NCI-H146 (cell line): ENCODE measurements at places on chromosomes 1 and 21.

DNA sequence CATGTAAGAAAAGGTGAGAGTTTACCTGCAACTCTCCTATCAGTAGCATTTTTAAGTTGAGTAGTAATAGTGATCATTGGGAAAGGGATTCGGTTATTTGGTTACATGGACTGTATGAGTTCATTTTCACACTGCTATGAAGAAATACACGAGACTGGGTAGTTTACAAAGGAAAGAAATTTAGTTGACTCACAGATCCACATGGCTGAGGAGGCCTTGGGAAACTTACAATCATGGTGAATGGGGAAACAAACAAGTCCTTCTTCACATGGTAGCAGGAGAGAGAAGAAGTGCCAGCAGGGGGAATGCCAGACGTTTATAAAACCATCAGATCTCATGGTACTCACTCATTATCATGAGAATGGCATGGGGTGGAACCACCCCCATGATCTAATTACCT lies 59.3 kb upstream of the FBXO28 start:
- DNase-seq, result no peak

DNA sequence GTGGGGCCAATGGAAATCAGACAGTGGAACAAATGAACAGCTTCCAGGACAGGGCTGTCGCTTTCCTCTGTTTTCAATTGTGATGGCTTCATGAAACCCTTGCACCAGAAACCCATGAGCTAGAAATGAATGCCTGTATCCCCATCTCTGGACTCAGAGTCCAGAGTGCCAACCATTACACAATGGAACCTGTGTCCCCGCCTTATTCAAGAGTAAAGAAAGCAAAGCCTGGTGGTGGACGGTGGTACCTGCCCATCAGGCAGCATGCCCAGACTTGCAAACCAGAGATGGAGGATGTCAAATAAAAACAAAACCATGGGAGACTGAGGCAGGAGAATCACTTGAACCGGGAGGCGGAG lies 4.4 kb upstream of the CAPN2 start:
- DNase-seq, result peak; percentile 74

DNA sequence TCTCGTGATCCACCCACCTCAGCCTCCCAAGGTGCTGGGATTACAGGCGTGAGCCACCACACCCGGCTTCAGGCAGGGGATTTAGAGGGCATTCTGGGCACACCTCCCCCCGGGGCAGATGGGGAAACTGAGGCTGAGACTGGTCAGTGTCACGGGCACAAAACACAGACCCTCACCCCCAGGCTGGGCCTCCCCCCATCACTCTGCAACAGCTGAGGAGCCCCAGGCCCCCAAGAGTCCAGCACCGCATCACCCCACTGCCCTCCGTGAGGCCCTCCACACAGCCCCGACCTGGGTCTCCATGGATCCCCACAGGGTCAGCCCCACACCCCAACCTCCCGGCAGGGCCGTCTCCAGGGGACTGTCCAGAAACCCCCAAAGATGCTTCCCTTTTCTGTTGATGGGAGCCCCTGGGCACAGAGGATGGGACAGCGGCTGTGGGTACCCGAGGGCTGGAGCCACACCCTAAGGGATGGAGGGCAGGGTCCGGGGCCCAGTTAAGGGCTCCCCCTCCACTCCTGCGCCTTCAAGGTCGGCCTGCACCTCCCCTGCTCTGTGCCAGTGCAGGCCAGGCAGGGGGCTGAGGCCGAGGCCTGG lies 11.0 kb downstream of the TNFRSF14 start:
- no peak for DNase-seq

GRCh38 chr1:147556643-147557042 lies 15.3 kb downstream of the BCL9 start:
- no peak for DNase-seq

DNA sequence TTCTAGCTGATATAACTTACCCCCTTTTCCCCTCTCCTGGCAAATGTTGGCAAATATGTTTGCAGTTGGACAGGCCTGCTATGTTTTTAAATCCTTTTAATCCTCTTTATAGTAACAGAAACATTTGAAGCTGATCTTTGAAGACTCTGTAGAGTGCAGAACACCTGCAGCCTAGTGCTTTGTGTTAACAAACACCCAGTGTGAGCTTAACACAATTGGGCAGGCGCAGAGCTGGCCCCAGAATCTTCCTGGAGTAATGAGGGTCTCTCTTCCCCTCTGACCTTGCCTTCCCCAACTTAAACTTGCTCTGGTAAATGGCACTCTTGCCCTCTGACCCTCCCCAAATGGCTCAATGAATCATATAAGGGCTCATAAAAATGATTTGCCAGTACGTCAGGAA lies 247.9 kb upstream of the LYPLAL1 start:
- no peak for DNase-seq

DNA sequence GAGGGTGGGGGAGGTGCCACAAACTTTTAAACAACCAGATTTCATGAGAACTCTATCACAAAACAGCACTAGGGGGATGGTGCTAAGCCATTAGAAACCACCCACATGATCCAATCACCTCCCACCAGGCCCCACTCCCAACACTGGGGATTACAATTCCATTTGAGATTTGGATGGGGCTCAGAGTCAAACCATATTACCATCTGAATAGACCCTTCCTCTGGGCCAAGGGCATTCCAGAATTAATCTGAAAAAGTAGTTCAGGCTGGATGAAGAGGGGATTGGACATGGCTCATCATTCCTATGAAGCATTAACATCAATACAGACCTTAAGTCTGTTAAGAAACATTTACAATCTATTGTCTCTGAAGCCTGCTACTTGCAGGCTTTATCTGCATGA lies 149.9 kb upstream of the DNAH14 start:
- DNase-seq, result no peak

DNA sequence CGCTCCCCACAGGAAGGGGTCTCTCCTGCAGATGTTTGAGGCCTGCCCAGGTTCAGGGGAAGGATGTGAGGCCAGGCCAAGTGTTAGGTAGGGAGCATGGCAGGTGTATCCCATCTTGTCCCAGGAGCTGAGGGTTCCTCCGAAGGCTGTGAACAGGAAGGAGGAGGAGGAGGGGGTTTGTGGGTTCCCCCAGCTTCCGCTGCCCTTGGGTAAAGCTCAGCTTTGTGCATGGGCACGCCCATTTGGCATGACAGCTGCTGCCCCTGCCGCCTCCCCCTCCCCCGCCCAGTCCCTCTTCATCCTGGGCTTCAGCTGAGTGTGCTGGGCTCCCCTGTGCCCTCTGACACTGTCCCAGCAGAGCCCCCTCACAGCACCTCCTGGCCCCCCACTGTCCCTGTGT lies 25.5 kb downstream of the TNFRSF8 start:
- DNase-seq, result no peak

DNA sequence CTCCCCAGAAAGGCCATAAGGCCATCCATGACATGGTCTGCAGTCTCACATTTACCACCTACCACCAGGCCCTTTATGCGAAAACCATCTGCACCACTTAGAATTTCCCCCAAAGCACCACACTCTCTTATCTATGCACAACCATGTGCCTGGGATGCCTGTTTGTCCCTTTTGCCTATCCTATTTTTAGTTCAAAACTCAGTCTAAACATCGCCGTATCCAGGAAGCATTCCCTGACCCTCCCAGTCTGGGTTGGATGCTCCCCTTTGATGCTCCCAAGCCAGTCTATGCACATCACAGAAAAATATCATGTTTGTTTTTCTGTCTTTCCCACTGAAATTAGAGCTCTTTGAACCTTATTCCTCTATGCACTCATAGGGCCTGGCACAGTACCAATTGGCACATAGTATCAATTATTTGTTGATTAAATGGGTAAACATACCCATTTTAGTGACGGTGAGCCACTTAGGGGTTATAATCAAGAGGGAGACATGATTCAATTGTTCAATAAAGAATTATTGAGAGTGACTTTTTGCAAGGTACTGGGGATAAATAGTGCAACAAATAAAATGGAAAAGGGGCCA lies 6.7 kb downstream of the MPL start:
- DNase-seq, result no peak

DNA sequence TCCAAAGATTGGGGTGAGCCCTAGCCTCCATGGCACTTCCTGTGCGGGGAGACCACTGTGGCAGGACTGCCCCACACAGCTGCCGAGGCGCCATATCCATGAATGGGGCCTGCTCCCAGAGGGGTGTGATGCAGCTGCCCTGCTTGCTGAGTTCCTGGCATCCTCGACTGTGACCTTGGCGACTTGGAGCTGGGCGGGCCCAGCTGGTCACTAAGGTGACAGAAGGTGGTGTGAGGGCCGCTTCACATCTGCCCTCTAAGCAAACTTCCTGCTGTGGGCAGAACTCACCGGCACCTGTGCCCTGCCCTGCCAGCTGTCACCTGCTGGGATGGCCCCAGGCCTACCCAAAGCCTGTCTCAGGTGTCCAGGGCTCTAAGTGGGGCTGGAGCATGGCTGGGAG lies 9.0 kb downstream of the TMEM61 start:
- DNase-seq, result peak; percentile 98

DNA sequence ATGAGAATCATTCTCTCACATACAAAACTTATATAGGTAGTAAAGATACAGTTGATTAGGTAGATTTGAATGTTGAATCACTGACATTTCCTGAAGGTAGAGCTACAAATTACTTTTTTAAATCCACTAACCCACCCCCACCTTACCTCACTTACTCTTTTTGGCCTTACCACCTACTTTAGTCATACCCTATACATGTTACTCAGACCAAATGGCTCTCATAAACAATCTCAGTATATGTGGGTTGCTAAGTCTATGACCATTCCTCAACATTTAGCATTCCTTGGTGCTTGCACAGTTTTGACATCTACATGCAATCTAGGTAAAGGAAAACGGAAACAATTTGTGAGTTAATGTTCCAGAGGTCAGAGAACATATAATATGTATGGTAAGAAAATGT lies 26.3 kb downstream of the SYDE2 start:
- no peak for DNase-seq

GRCh38 chr1:239233626-239234025 lies 152.7 kb upstream of the CHRM3 start:
- no peak for DNase-seq

GRCh38 chr1:157966031-157966537 lies 27.4 kb upstream of the KIRREL1 start:
- DNase-seq, result no peak

GRCh38 chr1:40313329-40313957 lies 3.6 kb downstream of the COL9A2 start:
- DNase-seq, result no peak

DNA sequence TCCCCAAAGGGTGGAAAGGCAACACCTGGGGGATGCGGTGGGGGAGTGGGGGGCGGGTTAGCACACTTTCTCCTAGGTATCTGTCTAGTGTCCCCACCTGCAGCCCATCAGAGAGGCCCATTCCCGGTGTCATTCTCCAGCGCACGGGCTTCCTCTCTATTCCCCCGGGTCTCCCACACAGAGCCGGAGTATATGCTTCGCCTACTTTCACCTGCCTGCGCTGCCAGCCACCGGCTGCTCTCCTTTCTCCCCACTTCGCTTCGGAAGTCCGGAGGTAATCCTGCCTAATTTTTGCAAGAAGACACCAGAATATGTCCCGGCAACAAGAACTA lies 852 bp downstream of the RGS7 start:
- peak; percentile 50 for DNase-seq

- DNase-seq, result peak; percentile 96
These were observed at the start of the genes ANKRD34A and POLR3GL for GRCh38 chr1:145964328-145965118. Gene ANKRD34A (minus strand): TSS chr1:145964575. CDS start chr1:145961759, 2,816 bp downstream. Gene POLR3GL (plus strand): TSS chr1:145964690. CDS start chr1:145974866, 10,176 bp downstream.

GRCh38 chr1:23344987-23345472 lies 946 bp upstream of the HNRNPR start:
- DNase-seq, result peak; percentile 48

DNA sequence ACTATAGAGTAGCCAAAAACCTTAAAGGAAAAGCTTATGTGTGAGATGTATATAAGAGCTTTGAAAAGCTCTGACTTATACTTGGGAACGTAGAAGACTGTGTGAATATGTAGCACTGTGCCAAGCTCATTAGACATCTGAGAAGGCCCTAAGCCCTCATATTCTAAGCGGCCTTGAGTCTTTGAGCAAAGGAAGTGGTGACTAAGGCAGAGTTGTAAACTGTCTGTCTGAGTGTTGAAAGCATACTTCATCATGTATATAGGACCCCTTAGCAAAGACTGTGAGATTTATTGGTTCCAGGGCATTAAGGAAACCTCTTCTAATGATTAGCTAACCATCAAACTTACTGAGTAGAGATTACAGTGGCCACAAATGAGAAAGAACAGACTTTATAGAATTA lies 153.3 kb upstream of the LYPLAL1 start:
- no peak for DNase-seq

DNA sequence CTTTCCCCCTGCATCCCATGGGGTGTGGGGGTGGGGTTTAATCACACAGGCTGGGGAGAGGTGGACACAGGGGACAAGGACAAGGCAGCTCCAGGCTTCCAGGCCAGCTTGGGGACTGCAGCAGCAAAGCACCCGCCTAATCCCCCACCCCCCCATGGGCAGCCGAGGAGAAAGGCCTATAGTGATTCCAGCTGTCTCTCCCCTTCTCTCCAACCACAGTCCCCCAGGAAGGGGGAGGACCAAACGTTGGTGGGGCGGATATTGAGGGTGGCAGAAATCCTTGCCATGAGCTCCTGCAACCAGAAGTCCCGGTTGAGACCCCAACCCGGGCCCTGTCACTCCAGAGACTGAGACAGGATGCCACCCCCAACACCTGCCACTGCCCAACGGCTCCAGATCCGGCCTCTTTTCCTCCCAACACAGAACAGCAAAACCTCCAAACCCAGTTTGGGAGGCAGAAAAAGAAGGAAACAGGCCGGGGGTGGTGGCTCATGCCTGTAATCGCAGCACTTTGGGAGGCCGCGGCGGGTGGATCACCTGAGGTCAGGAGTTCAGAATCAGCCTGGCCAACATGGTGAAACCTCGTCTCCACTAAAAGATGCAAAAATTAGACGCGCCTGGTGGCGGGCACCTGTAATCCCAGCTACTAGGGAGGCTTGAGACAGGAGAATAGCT lies 1.7 kb downstream of the EPHA2 start:
- DNase-seq, result no peak

DNA sequence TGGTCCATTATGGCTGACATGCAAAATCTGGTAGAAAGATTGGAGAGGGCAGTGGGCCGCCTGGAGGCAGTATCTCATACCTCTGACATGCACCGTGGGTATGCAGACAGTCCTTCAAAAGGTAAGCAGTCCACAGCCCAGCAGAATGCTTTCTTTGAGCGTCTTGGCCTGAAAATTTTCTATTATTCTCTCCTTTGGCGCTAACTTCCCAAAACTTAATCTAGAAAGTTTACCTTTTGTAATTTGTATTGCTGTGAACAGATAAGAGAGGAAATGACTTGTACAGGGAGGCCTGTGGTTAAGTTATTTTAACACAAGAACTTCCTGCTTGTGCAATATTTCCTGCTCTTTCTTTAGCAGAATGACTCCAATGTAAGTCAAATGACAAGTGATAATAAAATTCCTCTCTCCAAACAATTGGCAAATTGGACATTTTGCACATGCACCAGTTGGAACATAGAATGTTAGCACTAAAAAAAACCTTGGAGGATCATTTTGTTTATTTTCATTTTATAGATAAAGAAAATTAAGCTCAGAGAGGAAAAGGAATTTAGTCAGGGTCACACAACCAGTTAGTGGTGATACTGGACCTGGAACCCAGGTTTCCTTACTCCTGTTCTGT lies 18.9 kb downstream of the CAP1 start:
- peak; percentile 44 for DNase-seq

- no peak for DNase-seq
These were observed 182.0 kb downstream of the CDC42BPA start for GRCh38 chr1:227136210-227136820.
